ENCODE measurements at places on chromosomes 3 and 15. TPM values are rescaled to one million over a fixed set of nuclear protein-coding genes. Genes with fewer than 3 reads are reported as not detected.

DNA sequence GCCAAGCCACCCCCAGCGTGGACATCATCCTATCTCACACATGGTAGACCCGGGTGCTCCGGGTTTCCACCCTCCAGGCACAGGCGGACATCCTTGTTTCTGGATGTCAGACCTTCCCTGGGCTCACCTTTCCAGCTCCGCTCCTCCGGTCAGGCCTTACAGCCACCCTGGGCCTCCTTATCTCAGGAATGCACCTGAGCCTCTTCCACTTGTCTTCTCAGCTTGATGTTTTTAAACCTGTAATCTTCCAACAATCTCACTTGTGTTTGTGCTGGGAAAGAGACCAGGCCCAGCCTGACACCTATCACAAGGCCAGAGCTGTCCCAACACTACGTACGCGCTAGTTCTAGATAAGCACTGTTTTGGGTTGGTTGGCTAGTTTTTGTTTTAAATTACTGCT, 53.9 kb downstream of the NIPA2 start:
- no peak for DNase-seq

GRCh38 chr15:99016680-99017321, 9.2 kb upstream of the PGPEP1L start:
- no peak for DNase-seq

SLC28A2 gene
- total RNA-seq = not detected

- no peak for DNase-seq
These were observed 33.0 kb upstream of the ACKR4 start for GRCh38 chr3:132564070-132564465.

- DNase-seq = no peak
These were observed 205.0 kb downstream of the LPP start for GRCh38 chr3:188358787-188359493.

DNA sequence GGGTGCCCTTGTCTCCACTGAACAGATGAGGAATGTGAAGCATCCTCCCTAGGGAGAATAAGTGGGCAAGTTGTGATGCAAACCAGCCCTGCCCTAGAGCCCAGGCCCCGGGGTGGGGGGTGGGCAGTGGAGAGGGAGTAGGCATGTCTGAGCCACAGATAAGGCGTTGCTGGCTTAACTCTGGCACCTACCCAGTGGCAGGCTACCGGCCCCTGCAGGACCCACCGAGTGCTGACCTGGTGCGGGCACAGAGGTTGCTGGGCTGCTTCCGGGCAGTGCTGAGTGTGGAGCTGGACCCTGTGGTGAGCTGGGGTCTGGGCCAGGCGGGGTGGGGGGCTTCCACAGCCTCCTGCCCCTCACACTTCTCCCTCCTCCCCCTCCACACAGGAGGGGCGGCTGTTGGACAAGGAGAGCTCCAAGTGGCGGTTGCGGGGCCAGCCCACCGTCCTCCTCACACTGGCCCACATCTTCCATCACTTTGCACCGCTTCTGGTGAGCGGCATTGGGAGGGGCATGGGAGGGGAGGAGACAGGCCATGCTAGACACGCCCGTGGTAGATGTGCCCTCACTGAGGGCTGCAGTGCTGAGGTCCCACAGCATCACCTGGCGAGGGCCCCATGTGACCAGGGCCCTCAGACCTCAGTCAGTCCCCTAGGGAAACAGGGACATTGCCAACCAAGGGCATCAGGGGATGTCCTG, 10.1 kb downstream of the RNF123 start:
- no peak for DNase-seq

GRCh38 chr3:135267487-135267886, 472.4 kb downstream of the EPHB1 start:
- no peak for DNase-seq

PRC1 gene
- total RNA-seq = 15.3 TPM

- no peak for DNase-seq
These were observed 228.6 kb upstream of the CMC1 start for GRCh38 chr3:28012830-28013229.

P2RY1 gene
- total RNA-seq = 8.3 TPM

SCAMP5 gene
- total RNA-seq = 14.1 TPM

DNA sequence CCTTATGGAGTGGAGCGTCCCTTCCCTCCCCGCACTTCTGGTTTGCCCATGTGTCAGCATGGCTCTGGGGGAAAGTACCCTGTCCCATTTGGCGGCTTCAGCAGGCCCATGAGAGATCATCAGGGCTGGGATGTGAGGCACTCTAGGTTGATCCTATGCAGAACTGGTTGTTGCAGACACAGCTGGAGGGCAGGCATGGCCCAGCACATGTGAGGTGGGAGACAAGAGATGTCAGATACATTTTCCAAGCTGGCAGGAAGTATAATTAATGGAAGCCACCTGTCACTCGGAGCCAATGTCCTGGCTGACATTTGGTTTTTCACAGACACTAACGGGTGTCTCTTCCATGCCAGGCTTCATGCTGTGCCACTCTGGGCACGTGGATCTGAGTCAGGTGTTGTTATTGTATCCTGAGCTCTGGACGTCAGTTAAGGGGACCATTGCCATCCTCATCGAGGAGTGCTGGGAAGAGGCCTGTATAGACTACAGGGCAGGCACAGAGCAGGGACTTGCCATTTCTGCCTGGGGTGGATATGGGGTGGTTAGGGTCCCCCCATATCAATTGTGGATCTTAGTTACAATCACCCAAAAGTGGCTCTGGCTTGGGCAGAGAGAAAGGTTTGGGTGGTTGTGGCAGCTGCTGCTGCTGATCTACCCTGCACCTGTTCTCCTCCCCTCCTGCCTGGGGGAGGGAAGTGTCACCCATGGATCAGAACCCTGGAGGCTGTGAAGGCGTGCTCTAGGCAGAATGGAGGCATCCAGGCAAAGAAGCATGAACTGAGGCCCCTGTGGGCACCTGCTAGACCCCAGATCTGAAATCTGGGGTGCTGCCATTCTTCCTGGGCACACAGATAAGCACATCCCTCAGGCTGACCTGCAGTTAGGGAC, 140.7 kb downstream of the FBLN2 start:
- no peak for DNase-seq

DNA sequence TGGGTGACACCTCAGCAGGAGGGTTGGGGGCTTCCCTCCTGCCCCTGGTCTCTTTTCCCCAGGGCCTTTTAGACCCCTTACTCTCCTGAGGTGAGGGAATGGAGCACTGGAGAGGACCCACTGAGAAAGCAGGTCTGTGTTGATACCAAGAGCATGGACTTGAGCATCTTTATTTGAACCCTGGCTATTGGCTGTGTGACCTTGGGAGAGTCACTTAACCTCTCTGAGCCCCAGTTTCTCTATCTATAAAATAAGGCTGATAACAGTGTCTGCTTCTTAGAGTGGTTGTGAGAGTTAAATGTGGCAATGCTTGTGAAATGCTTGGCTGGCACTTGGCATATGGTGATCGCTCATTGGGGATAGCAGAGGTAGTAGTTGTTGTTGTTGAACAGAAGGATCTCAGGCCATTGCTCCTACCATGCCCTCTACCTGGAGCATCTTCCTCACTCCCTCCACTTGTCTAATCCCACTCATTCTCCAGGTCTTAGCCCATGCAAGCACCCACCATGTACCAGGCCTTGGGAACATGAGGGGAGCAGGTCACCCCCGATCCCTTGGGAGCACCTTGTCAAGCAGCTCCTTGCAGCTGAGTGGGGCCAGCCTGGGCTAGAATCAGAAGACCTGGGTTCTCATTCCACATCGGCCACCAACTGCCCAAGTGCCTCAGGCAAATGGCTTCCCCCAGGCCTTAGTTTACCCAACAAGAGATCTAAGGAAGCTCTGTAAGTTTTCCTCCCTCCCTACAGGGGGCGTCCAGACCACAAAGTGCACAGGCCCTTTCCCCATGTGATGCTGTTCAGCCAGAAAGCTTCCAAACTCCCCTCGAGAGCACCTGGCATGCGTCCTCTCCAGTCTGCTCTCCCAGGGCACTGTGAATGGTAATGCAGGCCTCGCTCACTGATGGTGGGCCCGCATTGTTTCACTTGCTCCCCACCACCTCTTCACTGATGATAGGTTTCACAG, 96.7 kb downstream of the LSM3 start:
- DNase-seq = no peak

DNA sequence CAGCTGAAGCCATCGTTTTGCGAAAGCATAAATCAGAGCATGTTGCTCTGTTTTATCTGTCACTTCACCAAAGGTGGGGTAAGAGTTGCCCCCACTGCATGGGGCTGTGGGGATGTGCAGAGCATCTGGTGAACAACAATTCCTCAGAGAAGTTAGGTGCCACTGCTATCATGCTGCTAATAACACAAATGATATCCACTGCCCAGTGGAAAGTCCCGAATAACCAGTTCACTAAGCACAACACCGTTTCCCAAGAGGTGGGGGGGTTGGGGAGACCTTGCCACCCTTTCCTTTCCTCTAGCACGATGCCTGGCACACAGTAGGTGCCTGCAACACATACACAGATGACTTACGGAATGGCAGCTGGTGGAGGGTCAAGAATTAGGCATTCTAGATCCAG, 38.6 kb downstream of the FAM3D start:
- DNase-seq = no peak

DNA sequence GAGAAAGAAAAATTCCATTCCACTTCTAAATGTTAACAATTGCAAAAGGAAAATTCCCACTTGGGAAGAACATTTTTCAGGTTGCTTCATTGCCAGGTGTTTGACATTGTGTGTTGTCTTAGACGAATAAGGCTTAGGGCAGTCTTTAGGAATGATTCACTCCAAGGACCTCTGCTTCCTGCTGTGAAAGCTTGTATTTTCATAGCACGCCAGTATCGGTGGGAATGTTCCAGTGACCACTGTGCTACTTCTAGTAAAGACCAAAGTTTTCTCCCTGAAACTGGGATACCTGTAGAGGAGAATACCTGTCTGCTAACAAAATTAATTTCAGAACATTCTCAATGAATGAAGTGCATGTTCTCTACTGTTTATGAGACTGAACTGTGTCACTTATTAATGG, 64.1 kb downstream of the CDIN1 start:
- no peak for DNase-seq

GRCh38 chr15:27990521-27991515, 108.3 kb downstream of the OCA2 start:
- DNase-seq = no peak

GRCh38 chr15:34360298-34360697, 6.7 kb downstream of the LPCAT4 start:
- DNase-seq = no peak

RTP3 gene
- total RNA-seq = not detected

DNA sequence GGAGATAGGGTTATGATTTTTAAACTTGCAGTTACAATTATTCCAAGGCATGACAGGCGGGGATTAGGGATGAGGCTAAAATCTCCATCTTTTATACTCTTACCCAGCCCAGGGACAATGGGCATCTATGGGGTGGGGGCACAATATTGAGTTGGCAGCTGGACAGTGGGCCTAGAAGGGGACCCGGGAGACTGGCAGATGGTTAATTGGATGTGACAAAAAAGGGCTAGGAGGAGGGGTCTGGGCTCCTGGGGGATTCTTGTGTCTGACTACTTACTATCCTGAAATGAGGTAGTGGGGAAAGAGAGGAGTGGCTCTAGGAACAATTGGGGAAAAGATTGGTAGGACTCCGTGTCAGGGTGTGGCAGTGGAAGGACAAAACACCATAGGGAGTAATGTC, 53.0 kb upstream of the ROPN1 start:
- DNase-seq = no peak

DNA sequence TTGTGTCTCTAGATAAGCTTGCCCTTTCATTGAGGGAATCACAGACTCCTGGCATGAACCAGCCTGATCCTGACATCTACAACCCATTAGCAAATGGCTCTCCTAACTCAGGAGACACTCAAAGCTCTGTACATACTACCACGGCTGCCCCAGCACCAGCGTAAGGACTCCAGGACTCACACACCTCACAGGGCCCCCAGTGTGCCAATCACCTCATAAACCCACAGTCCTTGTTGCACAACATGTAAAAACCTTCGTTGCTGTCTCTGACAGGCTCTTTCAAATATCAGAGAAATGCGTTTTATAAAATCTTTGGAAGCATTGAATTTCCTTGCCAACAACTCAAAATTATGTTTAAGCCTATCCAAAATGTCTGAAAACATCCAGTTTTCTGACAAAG, 7.3 kb downstream of the FYCO1 start:
- no peak for DNase-seq

TIGIT gene
- not detected for total RNA-seq

GRCh38 chr15:79088426-79089205, 2.0 kb downstream of the RASGRF1 start:
- DNase-seq = no peak

SLC24A5 gene
- total RNA-seq = 0.44 TPM

GRCh38 chr15:57090496-57090859, 172.0 kb downstream of the TCF12 start:
- no peak for DNase-seq

- no peak for DNase-seq
These were observed 263.3 kb downstream of the NEK10 start for GRCh38 chr3:27105904-27106303.

ZNF80 gene
- total RNA-seq = not detected

PLA2G4E gene
- total RNA-seq = not detected

SQOR gene
- total RNA-seq = 57.0 TPM

DNA sequence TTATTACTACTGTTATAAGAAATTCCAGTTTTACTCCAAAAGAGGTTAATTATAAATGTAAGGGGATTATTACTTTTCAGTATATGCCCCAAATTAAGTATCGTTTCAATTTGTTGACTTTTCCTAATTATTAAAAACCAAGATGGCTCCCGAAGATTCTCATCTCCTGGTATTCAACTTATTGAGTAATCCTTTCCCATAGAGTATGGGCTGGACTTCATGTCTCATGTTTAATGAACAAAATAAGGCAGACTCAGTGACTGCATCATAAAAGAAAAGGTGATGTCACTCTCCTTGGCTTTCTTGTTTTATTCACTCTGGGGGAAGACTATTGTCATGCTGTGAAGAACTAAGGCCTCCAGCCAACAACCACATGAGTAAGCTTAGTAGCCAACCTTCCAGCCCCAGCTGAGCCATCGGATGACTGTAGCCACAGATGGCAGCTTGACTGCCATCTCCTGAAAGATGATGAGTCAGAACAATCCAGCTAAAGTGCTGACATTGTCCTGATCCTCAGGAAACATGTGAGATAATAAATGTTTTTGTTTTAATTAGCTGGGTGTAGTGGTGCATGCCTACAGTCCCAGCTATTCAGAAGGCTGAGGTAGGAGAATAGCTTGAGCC, 17.3 kb downstream of the IGF2BP2 start:
- no peak for DNase-seq

TMCO5A gene
- total RNA-seq = not detected

GRCh38 chr3:27171113-27171512, 198.1 kb downstream of the NEK10 start:
- DNase-seq = no peak

CRYGS gene
- 3.1 TPM for total RNA-seq

GRCh38 chr3:123818324-123818920, 65.7 kb downstream of the MYLK start:
- no peak for DNase-seq

GRCh38 chr3:119161240-119161639, 12.2 kb upstream of the UPK1B start:
- no peak for DNase-seq

GRCh38 chr15:90807786-90808086, 60.7 kb upstream of the FURIN start:
- DNase-seq = no peak

Measured in tibial nerve (tissue), 4 donors.